ENCODE measurements at places on chromosomes 12 and 14. TPM values are rescaled to one million over a fixed set of nuclear protein-coding genes. Genes with fewer than 3 reads are reported as not detected.

The ZBTB39 gene
- total RNA-seq = 9.1 TPM

The CD4 gene
- 215 TPM for total RNA-seq

The PLEKHG7 gene
- not detected for total RNA-seq

The SELPLG gene
- total RNA-seq = 224 TPM

All from activated naive CD4-positive, alpha-beta T cell treated with anti-CD3 and anti-CD28 coated beads, Interleukin-2, amount 10 ng/mL, durations not matched to agents 5 hours and 36 hours (primary cell).